ENCODE measurements at places on chromosomes 16 and 17.
A peak's percentile ranks its signal among the peaks of the same experiment; 100 is the strongest.

DNA sequence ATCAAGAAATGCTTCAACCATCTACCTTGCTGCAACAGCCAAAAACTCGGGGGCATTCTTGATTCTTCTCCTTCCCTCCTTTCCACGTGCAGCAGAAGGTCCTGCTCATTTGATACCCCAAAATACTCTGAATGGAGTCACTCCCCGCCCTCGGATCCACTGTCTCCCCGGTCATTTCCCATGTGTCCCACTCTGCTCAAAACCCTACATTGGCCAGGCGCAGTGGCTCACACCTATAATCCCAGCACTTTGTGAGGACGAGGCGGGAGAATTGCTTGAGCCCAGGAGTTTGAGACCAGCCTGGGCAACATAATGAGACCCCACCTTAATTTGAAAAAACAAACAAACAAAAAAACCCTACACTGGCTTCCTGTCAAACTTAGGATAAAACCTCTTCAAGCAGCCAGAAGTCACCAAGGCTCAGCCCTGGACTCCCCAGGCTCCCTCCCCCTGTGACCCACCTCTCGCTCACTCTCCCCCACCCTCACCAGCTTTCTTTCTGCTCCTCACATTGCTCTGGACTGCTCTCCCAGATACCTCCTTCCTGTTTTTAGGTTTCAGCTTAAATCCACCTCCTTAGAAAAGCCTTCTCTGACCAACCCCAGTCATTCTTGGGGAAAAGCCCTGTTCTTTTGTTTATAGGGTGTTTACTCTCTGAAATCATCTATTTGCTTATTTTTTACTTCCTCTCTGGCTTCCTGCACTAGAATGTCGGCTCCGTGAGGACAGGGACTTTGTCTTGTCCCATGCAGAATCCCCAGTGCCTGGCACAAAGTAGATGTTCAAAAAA is 2.8 kb downstream of the SLC13A2 start:
- no peak overlapping the region for H3K4me3 ChIP-seq
- H3K4me1 ChIP-seq: no peaks in the 10 kb centered on the region
- no peak overlapping the region for H3K27ac ChIP-seq
- DNase-seq: no peak
- H3K27me3 ChIP-seq: no peaks in the 10 kb centered on the region
- H3K36me3 ChIP-seq: no peaks in the 10 kb centered on the region

- no peak overlapping the region for H3K4me3 ChIP-seq
- H3K27ac ChIP-seq: no peak overlapping the region
- no peaks in the 10 kb centered on the region for H3K27me3 ChIP-seq
- H3K4me1 ChIP-seq: no peaks in the 10 kb centered on the region
- no peak for DNase-seq
Measured at GRCh38 chr16:3587547-3588110, 10.4 kb upstream of the NLRC3 start.

- H3K36me3 ChIP-seq: peaks cover 16% of the 10 kb centered on the region
- no peak for DNase-seq
- no peak overlapping the region for H3K4me3 ChIP-seq
- H3K4me1 ChIP-seq: peaks cover 91% of the 10 kb centered on the region
- no peaks in the 10 kb centered on the region for H3K27me3 ChIP-seq
Measured at GRCh38 chr17:77478281-77478680, 337.5 kb downstream of the SEC14L1 start.

DNA sequence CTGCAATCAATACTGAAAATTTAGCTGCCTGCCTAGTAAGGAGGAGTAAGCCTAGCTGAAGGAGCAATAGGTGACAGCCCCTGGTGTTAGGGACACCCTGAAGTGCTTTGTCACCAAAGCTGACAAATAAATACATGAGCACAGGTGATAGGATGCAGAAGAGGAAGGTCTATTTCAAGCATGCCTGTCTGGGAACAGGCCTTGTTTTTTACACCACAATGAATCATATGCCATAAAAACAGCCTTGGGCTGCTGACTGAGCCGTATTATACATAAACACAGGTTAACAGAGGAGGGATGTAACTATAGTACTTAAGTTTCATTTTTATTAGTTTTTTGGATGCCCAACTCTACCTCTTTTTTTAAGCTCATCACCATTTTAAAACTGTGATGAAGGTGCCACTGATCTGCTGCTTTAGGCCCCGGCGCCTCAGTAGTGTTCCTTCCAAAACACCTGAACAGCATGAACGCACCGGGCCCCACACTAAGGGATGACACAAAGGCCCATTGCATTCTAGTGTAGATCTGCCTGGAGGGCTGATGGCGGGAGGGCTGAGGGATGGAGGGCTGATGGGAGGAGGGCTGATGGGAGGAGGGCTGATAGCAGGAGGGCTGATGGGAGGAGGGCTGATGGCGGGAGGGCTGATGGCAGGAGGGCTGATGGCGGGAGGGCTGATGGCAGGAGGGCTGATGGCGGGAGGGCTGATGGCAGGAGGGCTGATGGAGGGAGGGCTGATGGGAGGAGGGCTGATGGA is 150.3 kb downstream of the AATF start:
- H3K4me3 ChIP-seq: no peak overlapping the region
- no peak overlapping the region for H3K27ac ChIP-seq
- H3K27me3 ChIP-seq: no peaks in the 10 kb centered on the region

GRCh38 chr16:80330150-80330549 is 210.6 kb upstream of the DYNLRB2 start:
- H3K4me3 ChIP-seq: no peak overlapping the region
- H3K36me3 ChIP-seq: no peaks in the 10 kb centered on the region
- no peak overlapping the region for H3K27ac ChIP-seq
- no peaks in the 10 kb centered on the region for H3K4me1 ChIP-seq
- no peaks in the 10 kb centered on the region for H3K27me3 ChIP-seq
- no peak for DNase-seq

DNA sequence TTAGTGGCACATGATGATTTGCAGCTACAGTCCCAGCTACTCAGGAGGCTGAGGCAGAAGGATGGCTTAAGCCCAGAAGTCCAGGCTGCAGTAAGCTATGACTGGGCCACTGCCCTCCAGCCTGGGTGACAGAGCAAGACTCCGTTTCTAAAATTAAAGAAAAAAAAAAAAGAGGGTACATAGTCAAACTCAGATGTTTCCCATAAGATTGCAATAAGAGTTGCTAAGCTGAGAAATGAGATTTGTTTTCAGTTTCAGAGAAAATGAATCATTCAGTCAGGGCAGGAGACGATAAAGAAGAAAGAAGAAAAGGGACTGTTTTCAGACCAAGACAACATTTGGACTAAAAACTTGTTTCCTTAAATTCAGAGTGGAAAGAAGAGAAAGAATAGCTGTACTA is 30.2 kb upstream of the PHLPP2 start:
- no peaks in the 10 kb centered on the region for H3K36me3 ChIP-seq
- no peak overlapping the region for H3K27ac ChIP-seq
- H3K27me3 ChIP-seq: no peaks in the 10 kb centered on the region
- DNase-seq: no peak
- H3K4me3 ChIP-seq: no peak overlapping the region

DNA sequence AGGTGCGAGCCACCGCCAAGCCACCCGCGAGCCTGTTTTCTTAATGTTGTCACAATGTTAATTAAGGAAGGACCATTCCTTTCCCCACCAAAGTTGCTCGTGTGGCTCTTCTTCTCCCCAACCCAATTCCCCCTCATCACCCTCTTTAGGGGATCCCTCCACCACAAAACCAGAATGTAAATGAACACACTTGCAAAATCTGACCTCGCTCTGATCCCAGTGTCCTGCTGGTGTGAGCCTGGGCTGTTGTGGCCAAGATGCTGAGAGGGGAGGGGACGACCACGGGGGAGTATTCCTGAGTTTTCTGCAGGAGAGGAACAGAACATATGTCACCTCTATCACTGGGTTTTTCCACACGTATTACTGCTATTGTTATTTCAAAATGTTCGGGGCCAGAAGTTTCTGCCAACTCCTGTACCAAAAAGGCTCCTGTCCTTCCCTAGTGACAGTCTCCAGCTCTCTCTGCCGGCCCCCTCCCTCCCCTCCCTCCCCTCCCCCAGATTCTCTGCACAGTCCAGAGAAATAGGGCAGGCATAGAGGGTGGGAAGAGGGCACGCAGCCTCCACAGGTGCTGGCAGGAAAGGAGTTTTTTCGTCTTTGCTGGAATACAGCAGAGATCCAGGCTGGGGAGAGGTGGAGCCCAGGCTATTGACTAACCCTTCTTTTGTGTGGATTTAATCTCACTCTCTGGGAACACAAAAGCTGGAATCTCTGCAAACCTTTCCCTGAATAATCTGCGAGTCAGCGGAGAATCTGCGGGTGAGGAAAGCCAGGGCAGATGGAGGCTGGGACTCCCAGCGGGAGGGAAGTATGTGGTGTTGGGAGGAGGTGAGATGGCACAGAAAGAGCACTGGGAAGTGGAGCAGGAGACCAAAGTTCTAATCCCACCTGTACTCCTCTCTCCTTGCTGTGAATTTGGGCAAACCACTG is 4.5 kb upstream of the CA4 start:
- H3K27me3 ChIP-seq: peaks cover 34% of the 10 kb centered on the region
- H3K36me3 ChIP-seq: no peaks in the 10 kb centered on the region
- H3K27ac ChIP-seq: no peak overlapping the region
- H3K4me3 ChIP-seq: no peak overlapping the region
- DNase-seq: no peak
- peaks cover 25% of the 10 kb centered on the region for H3K4me1 ChIP-seq

DNA sequence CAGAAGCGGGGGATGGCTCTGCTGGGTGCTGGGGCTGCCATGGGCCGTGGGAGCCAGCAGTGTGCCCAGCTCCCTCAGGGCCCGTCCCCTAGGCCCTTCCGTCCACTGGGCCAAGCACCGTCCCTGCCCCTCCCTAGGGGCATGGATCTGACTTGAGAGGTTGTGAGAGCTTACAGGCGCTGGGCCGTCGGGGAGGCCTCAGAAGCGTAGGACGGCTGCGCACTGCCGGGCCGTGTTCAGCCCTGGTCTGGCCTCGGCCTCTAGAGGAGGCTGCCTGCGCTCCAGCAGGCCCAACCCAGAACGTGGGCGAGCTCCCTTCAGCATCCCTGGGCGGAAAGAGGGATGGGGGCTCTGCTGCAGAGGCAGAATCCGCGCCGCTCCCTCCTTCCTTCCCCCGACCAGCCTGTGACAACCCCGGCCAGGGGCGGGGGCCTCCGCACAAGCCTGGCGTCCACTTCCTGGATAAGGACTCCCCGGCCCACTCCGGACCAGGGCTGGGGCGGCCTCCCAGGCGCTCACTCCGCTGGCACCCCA is 685 bp upstream of the MPG start:
- no peaks in the 10 kb centered on the region for H3K36me3 ChIP-seq
- no peaks in the 10 kb centered on the region for H3K27me3 ChIP-seq
- peak overlapping the region; percentile 98 for H3K27ac ChIP-seq
- H3K4me1 ChIP-seq: peaks cover 46% of the 10 kb centered on the region
- no peak for DNase-seq

DNA sequence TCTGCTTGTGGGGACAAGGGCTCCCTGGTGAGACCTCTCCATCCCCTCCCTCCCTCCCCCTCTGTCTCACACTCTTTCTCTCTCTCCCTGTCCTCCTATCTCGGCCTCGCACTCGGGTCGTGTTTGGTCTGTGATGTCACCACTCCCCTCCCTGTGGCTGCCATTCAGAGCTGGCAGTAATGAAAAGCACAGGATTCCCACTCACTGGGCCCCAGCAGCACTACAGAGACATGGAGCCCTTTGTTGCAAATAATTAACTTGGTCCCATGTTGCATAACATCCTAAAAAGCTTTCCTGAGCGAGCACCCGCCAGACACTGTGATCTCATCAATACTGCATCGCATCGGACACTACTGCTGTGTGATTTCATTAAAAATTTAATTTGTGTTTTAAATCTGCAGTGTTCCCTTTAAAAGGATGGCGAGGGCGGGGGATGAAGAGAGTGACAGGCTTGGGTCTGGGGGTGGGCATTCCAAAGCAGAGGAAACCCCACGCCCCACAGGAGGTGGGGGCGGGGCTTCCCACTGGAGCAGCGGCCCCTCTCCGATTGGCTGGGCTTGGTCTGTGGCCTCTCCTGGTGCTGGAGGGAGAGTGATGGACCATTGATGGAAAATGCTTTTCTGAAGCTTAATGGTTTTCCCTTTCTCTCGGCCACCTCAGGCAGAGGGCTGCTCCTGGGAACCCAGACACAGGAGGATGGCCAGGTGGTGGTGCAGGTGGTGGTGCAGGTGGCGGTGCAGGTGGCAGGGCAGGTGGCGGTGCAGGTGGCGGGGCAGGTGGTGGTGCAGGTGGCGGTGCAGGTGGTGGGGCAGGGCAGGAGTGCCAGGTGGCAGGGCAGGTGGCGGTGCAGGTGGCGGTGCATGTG is 15.3 kb upstream of the NPTX1 start:
- H3K27me3 ChIP-seq: peaks cover 1% of the 10 kb centered on the region
- H3K4me1 ChIP-seq: no peaks in the 10 kb centered on the region
- no peak for DNase-seq
- H3K4me3 ChIP-seq: no peak overlapping the region
- H3K27ac ChIP-seq: no peak overlapping the region

- no peak overlapping the region for H3K27ac ChIP-seq
- H3K4me1 ChIP-seq: no peaks in the 10 kb centered on the region
- no peak overlapping the region for H3K4me3 ChIP-seq
- no peak for DNase-seq
Measured at GRCh38 chr17:75596320-75597087, 8.9 kb downstream of the MYO15B start.

GRCh38 chr17:36879027-36879426 is 58.2 kb upstream of the LHX1 start:
- H3K27ac ChIP-seq: no peak overlapping the region
- H3K4me3 ChIP-seq: no peak overlapping the region
- DNase-seq: no peak
- H3K27me3 ChIP-seq: peaks cover 7% of the 10 kb centered on the region

DNA sequence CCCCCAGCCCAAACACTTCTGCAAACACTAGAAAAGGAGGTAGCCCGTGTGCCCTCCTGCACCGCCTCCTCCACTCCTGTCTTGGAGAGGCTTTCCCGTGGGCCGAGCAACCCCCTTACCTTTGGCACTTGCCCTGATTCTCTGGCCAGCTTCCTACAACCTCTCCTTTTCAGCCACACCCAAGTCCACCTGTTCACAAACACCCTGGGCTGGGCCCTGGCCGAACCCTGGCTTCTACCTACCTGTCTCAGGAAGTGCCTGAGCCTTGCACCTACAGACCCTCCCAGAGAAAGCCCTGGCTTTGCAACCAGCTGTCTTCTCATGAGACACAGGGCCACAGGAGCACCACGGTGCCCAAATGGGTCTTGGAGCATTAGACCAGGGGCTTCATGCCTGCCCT is 2.0 kb upstream of the ANTKMT start:
- H3K36me3 ChIP-seq: no peaks in the 10 kb centered on the region
- H3K4me3 ChIP-seq: no peak overlapping the region
- no peaks in the 10 kb centered on the region for H3K27me3 ChIP-seq
- no peak for DNase-seq
- peaks cover 37% of the 10 kb centered on the region for H3K4me1 ChIP-seq
- no peak overlapping the region for H3K27ac ChIP-seq

GRCh38 chr17:43680461-43680860 is 18.7 kb upstream of the MEOX1 start:
- H3K4me3 ChIP-seq: no peak overlapping the region
- no peak for DNase-seq
- no peak overlapping the region for H3K27ac ChIP-seq
- H3K27me3 ChIP-seq: no peaks in the 10 kb centered on the region
- no peaks in the 10 kb centered on the region for H3K36me3 ChIP-seq

Data from adrenal gland (tissue), 19 donors.